Right lobe of liver (tissue), 6 donors: ENCODE measurements at places on chromosomes 5 and 9.

GRCh38 chr5:112109331-112110007 lies 309.6 kb downstream of the EPB41L4A start:
- peak; percentile 78 for DNase-seq

DNA sequence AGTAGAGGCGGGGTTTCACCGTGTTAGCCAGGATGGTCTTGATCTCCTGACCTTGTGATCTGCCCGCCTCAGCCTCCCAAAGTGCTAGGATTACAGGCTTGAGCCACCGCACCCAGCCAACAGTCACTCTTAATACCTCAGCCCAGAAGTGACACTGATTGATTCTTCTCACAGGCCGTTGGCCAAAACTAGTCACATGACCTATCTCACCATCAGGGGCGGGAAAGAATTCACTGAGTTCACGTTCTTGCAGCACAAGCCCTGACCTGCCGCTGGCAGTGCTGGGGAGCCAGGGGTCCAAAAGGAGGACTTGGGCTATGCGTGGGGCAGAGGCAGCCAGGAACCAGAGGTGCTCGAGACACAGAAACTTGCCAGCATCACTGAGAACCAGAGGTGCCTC lies 55.0 kb upstream of the CPLX2 start:
- DNase-seq: no peak

DNA sequence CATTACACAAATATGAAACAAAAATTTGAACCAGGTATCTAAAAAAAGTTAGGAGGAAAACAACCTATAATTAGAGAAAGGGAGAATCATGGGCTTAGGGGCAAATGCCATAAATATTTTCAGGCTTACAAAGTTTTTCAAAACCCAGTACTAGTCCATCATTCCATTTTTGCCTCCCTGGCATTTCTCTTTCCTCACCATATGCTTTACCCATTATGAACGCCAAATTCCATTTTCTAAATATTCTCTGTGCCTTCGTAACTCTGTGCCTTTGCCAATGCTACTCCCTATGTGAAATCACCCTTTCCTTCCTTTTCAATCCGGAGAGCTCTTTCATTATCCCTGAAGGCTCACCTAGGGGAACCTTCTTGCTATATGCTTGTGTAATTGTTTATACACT lies 434.1 kb downstream of the ZSWIM6 start:
- no peak for DNase-seq

GRCh38 chr5:155953335-155953734 lies 373.6 kb upstream of the SGCD start:
- no peak for DNase-seq

DNA sequence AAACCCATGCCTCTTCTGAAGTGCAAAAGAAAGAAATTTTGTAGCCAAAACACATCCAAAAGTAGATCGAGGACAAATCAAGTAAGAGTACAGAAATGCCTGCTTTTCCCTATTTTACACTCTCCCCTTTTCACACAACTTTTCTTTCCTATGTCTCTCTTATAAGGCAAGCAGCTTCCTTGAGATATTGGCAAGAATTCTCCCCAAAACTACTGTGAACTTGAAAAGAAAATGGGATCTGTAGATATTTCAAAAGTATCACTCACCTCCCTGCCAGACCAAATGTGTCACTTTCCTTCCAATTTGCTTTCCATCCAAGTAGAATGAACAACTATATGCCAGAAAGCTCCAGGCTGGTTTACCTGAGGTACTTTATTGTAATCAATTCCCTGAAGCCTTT lies 47.9 kb upstream of the GABRA6 start:
- DNase-seq: no peak

DNA sequence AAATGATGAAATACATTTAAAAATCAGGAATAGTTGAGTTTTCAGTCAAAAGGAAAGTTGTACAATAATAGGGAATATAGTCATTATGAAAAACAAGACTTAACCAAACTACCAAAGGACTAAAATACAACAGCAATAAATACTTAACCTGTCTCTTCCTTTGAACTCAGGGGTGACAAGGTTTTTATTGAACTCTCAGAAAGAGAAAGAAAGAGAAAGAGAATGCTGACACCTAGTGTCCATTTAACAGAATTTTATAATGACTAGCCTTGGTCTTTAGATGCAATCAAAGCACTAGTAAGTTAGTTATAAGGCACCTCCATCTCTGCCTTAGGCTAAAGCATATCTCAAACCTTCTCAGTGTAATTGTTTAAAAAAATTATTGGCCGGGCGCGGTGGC lies 47.5 kb downstream of the UIMC1 start:
- no peak for DNase-seq

- no peak for DNase-seq
Observed at GRCh38 chr5:147203213-147203612, 31.6 kb upstream of the STK32A start.

- no peak for DNase-seq
Observed at GRCh38 chr5:123965626-123966025, 453.6 kb downstream of the CSNK1G3 start.

DNA sequence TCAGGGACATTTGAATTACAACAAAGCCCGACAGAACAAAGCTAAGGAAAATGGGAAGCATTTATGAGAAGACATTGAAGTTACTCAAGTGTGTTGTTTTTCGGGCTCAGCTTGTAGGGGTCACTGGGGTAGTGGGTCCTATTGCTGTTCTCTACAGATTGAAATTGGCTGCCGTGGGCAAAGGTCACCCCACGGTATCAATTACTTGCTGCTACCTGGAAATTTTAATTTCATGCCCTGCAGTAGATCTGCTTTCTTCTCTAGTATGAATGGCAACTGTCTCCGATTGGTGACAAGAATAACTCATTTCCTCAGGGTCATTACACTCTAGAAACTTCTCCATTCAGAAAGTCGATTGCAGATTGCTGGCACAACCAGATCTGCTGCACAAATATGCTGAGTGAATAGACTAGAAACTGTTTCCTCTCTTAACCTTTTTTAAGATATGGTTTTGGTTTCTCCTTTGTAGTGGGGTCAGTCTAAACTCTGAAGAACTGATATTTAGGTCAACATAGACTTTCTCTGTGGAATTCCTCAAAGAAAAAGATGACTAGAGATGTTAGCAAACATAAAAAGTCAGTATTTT lies 454.1 kb downstream of the ARHGEF28 start:
- no peak for DNase-seq

GRCh38 chr9:88658311-88658822 lies 123.4 kb downstream of the NXNL2 start:
- no peak for DNase-seq

GRCh38 chr9:137007816-137008270 lies 11.5 kb upstream of the CLIC3 start:
- no peak for DNase-seq

DNA sequence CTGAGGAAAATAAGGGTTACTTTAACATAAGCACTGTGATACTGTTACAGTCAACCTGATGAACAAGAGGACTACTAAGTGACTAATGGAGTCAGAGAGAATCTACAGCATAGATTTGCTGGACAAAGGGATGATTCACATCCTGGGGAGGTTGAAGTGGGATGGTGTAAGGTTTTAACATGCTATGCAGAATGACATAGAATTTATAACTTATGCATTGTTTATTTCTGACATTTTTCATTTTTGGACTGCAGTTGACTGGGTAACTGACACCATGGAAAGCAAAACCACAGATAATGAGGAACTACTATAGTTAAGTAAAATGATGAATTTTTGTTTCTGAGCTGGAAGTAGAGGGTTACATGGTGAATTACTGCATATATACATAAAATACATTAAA lies 389.2 kb downstream of the MAT2B start:
- no peak for DNase-seq

- DNase-seq: no peak
Observed at GRCh38 chr9:93369686-93370085, 81.8 kb upstream of the FAM120A start.

DNA sequence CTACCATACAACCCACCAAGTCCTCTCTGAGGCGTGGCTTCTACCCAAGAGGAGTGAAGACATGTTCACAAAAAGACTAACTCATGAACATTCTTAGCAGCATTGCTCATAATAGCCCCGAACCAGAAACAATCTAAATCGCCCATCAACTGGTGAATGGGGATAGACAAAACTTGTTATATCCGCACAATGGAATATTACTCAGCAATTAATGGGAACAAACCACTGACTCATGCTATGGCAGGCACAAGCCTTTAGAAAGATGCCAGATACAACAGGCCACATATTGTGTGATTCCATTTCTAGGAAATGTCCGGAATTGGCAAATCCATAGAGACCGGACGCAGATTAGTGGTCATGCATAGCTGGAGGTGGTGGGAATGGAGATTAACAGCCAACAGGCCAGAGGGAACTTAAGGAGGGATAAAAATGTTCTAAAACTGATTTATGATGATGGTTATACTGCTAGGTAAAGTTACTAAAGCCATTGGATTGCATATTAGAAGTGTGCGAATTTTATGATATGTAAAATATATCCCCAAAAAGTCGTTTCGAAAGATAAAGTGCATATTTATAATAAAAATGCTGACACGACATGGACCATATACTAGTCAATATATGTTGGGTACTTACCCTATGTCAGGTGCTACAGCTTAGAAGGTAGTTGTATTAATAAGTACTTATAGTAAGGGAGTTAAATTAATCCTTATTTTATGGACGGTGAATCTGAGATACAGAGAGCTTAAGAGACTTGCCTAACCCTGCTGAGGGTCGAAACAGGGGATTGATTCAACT lies 55.4 kb downstream of the LHX2 start:
- no peak for DNase-seq

GRCh38 chr9:100098887-100099721 lies at the start of the genes ERP44 and INVS:
ERP44 (minus strand) TSS chr9:100099000; CDS start chr9:100098840, 160 bp downstream.
INVS (plus strand) TSS chr9:100099243; CDS start chr9:100104522, 5,279 bp downstream.
- DNase-seq: peak; percentile 99

- DNase-seq: no peak
Observed at GRCh38 chr9:36031774-36032555, 4.7 kb upstream of the RECK start.

- no peak for DNase-seq
Observed at GRCh38 chr9:27414220-27414761, 109.8 kb upstream of the IFNK start.

DNA sequence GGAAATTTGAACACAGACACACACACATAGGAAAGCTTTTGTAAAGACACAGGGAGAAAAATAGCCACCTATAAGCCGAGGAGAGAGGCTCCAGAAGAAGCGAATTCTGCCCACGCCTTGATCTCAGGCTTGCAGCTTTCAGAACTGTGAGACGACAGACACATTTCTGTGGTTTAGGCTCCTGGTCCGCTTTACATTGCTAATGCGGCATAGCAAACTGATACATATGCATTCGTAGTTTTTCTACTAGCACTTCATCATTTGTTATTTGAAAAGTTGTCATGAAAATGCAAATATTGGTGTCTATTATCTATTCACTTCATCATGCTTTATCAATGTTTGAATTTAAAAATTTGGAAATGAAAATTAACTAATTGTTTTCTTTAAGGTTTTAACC lies 674.9 kb downstream of the SEMA5A start:
- DNase-seq: no peak

DNA sequence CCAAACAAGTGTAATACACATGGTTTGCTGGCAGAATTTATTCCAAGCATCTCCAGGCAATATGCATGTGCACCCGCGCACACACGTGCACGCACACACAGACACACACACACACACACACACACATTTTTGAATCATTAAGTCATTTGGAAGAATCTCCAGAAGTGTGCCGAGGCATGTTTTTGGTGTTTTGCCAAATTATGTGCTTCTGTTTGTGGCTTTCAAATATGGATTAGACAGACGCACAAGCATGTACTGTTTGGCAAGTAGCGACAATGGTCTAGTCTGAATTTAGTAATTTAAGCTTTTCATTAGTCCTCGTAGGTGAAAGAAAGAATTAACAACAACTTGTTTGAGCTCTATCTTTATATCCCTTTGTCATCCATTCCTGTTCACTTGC lies 36.7 kb downstream of the NFIB start:
- DNase-seq: no peak

GRCh38 chr5:97840643-97841042 lies 657.6 kb upstream of the RIOK2 start:
- DNase-seq: no peak

DNA sequence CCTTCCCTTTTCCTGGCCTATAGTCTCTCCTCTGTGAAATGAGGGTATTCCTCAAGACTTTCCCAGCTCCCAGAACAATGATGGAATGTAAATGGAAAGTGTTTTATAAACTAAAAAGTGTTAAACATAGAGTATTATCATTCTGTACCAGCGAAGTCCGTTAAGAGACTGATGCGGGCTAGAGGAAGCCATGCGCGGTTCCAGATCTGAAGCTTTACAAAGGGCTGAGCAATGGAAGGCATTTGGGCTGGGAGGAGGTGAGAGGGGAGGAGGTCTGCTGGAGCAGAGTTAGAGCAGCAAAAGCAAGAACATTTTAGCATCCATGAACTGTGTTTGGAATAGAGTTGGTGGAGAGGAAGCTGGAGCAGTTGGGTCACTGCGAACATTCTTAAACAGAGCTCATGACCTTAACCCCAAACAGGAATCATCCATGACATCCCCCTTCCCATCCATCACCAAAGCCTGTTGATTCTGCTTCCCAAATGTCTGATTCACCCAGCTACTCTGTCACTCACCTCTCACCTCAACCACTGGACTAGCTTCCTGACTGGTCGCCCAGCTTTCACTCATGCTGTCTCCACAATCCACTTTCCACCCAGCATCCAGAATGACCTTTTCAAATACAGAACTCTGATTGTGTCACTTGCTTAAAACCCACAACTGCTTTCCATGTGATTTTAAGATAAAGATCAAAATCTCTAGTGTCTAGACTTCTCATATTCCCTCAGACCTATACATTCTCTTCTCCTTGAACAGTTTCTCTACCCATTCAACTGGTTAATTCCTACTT lies 37.1 kb downstream of the CDK5RAP2 start:
- DNase-seq: no peak

DNA sequence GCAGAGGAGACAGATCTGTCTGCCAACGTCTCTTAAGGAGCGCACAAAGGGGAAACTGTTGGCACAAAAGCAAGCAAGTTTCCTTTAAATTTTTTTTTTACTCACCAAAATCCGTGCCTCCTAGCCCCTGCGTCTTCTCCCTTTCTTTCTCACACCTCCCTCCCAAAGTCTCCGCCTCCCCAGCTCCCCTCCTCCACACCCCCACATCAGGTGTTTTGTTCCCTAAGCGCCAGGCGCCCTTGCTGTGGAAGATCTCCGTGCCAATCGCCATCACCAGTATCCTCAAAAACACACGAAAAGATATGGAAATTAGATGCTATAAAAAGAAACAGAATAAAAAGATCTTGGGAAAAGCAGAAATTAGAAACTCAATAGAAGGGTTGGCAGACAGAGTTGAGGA lies 87.6 kb downstream of the DRD1 start:
- no peak for DNase-seq

GRCh38 chr5:149221326-149221725 lies 50.3 kb upstream of the AFAP1L1 start:
- DNase-seq: no peak

GRCh38 chr5:133794771-133795415 lies 173.5 kb downstream of the C5orf15 start:
- no peak for DNase-seq

DNA sequence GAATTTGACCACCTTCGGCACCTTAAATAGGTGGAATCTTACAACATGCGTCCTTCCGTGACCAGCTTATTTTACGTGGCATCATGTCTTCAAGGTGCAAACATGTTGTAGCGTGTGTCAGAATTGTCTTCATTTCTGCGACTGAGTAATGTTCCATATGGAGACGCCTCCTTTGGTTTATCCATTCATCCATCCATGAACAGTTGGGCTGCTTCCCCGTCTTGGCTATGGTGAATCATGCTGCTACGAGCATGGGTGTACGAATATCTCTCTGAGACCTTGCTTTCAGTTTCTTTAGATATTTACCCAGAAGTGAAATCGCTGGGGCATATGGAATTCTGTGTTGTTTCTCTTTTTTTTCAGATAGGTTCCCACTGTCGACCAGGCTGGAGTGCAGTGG lies 391.9 kb upstream of the IRX2 start:
- DNase-seq: no peak
